ENCODE measurements at places on chromosomes 1 and 21.

DNA sequence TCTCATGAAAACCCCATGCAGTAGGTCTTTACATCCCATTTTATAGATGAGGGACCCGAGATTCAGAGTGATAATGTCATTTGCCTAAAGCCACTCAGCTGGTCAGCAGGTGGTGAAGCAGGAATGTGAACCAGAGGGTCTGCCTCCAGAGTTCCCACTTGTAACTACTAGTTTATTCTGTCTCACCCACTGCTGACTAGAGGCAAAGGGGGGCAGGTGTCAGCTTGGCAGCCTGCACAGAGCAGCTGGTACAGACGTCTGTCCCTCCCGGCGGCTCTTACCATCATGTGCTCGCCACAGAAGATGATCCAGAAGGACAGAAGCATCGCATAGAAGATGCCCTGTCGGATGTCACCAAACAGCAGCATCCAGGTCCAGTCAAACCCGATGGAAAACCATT is 82.4 kb downstream of the WLS start:
- DNase-seq: no peak

- no peak for DNase-seq
Measured at GRCh38 chr21:33124889-33125288, 54.9 kb downstream of the OLIG1 start.

- no peak for DNase-seq
Measured at GRCh38 chr1:155607708-155608107, 2.3 kb upstream of the MSTO1 start.

DNA sequence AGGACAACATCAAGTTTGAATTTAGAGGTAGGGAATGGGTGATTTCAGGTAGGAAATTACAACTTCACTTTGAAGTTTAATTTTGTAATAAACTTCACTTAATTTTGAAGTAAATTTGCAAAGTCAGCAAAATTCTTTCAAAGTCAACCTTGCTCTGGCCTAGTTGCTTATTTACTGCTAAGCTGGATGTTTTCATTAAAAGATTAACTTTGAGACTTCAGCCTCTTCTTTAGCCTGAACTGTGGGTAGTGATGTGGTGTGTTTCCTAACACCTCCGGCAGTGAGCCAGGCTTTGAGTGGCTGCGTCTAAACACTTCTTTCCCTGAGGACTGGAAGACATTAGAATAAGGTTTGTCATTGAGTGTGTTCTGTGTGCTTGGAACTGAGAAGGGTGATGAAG is at the start of gene HAO2:
HAO2 (plus strand) TSS at position 232 of the 400 bp plus-strand sequence. CDS start 12,301 bp downstream, outside the sequence.
- DNase-seq: no peak

DNA sequence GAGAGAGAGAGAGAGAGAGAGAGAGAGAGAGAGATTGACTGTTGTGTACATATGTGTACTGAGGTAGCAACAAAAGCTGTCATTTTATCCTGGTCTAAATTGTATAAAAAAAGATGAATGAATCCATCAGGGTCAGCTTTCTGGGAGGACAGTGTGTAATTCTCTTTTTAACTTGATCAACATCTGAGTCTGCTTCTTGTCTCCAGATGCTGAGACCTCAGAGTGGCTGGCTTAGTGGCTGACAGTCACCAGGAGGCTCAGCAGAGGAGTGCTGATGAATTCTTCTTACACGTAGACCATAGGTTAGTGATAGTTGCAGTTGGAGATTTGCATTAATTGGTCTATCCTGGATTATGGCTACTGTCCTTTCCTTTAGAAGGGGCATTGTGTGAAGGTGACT is 28.5 kb upstream of the PLXNA2 start:
- DNase-seq: no peak

DNA sequence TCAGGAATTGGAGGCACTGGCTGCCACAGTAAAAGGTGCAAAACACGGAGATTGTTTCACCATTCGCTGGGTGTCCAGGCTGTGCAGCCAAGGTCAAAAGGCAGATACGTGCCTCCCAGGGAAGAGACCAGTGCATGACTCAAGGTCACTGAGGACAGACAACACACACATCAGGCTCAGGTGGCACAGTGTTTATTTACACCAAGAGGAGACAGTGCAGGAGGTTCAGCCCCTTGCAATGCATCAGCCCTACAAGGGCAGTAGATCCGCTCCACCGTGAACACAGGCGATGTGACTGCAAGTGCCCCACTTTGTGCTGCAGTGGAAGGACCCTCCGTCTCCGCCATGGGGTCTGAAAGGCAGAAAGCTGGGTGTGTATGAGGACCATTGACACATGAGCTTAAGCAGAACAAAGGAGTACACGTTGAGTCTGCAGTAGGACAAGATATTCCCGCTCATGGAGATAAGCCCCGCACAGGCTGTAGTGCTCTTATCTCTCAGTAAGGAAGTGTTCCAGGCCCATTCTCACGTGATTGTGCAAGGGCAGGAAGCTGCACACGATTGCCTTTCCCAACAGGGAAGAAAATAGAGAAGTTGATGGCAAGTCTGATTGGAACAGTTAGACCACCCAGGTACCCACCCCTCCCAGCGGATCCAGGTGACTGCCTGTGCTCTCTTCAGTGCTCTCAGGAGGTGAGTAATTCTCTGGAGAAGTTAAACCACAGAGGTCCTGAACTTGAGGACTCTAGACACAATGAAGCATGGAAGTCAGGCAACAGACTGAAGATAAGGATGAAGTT is 37.5 kb upstream of the QSOX1 start:
- no peak for DNase-seq

DNA sequence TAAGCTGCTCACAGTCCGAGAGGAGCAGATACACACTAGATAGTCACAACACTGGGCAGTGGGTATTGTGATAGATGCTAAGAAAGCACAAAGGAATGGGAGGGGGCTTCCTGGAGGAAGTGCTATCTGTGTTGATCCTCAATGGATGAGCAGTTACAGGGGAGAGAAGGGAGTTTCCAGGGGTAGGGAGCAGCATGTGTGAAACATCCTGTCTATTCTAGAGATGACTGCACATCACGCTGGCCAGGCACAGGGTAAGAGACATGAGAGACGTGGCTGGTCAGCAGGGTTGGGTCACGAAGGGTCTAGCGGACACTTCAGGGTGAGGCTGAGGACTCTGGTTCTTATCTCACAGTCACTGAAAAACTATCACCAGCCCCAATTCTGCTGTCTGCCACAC is 235.2 kb downstream of the TRABD2B start:
- DNase-seq: peak; percentile 52

DNA sequence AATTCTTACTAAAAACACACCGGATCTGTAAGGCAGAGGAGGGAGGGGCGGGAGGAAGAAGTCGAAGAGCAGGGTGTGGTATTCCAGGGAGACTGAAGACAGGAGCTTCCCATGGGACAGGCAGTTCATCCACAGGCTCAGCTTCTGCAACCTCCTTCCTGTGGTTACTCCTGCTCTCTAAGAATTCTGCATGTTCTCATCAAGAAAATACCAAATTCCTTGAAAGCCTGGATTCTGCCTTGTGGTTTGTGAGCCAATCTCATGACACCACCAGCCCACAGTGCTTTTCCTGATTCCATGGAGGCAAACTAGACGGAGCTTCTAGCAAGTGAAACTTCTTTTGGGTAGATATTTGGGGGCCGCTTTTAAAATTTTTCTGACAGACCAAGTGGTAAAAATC is 1.1 kb upstream of the ST6GALNAC3 start:
- no peak for DNase-seq

DNA sequence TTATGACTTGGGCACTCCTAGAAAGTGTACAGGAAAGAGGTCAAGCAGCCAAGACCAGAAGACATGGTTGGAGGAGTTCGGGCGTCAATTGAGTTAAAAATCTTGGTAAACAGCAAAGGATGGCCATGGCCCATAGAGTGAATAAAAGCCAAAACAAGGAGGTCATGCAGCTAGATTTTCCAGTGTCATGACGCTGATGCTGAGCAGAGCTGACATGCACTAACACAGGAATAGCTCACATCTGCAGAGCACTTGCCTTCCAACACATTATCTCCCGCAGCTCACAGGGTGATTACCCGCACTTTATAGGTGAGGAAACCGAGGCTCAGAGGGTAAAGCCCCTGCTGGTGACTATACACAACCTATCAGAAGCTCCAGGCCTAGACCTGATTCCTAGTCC is 49.7 kb downstream of the TRABD2B start:
- no peak for DNase-seq

DNA sequence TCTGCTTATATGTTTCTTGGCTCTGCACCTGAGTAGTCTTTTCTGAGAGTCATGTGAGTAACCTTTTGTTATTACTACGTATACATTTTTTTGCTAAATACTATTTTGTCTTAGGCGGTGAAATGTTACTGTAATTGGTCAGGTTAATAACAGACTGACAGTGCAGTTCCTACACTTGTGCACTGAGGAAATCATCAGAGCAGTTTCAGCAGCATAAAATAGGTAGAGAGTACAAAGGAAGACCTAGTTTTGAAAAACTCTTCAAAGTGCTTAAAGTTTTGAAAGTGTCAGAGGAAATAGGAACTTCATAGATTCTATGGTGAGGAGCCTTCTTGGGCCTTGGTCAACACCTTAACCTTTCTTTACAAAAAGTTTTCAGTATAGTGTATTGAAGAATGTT is 11.1 kb downstream of the ATF6 start:
- DNase-seq: no peak

- no peak for DNase-seq
Measured at GRCh38 chr1:32358435-32358834, 3.9 kb downstream of the FAM229A start.

DNA sequence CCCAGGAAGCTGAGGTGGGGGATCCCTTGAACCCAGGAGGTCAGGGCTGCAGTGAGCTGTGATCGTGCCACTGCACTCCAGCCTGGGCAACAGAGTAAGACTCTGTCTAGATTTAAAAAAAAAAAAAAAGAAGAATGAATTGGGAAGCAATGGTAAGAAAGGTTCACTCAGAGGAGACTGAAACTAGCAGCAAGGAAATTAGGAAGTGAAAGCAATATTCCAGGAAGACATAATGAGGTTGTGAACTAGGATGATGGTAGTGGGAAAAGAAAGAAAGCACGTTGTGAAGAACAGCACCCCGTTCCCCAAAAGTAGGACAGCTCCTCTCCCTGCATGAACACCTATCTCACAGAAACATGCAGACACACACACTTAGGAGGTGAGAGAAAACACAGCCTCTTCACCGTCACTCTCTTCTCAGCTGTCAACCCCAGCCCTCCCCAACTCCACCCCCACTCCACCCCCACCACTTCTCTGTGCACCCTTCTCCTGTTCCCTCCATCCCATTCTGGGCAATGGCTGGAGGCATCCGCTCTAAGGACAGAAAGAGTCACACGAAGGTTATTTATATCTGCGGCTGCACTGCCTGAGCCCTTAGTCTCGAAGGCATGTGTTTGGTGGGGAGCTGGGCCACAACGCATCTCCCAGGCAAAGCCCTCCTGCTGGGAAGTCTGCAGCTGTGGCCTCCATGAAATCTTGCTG is 101.8 kb upstream of the LPGAT1 start:
- DNase-seq: no peak

DNA sequence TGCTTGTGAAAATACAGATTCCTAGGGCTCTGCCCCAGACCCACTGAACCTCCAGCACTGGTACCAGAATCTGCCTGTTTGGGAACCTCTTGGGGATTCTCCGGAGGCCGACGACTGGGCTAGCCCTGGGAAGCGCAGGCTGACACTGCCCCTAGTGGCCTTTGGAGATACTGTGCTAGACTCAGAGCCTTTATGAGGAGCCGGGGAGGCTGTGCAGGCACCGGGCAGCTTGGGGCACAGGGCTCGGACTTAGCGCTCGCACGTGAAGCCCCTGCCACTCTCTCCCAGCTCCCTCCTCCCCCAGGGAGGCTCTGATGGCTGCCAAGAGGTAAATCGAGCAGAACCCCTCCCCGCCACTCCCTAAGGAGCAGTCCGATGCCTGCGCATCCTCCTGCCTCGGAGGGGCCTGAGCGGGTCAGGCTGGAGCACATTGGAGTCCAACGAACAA is 144.6 kb upstream of the TNR start:
- no peak for DNase-seq

- DNase-seq: no peak
Measured at GRCh38 chr1:229368347-229368746, 25.5 kb upstream of the CCSAP start.

DNA sequence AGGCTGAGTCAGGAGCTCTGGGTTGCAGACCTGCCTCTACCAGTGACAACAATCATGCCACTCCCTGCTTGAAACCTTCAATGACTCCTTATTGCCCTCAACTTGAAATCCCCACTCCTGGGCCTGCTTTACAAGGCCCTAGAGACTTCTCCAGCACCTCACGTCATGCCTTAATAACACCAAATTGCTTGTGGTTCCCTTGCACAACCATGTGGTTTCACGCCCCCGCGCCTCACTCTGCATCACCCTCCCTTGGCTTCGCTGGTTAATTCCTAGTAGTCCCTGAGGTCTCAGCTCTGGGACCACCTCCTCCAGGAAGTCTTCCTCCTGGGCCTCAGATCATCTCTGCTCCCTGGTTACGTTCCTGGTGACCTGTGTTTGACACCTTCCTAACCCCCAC is 33.0 kb downstream of the EPHA2 start:
- DNase-seq: no peak

DNA sequence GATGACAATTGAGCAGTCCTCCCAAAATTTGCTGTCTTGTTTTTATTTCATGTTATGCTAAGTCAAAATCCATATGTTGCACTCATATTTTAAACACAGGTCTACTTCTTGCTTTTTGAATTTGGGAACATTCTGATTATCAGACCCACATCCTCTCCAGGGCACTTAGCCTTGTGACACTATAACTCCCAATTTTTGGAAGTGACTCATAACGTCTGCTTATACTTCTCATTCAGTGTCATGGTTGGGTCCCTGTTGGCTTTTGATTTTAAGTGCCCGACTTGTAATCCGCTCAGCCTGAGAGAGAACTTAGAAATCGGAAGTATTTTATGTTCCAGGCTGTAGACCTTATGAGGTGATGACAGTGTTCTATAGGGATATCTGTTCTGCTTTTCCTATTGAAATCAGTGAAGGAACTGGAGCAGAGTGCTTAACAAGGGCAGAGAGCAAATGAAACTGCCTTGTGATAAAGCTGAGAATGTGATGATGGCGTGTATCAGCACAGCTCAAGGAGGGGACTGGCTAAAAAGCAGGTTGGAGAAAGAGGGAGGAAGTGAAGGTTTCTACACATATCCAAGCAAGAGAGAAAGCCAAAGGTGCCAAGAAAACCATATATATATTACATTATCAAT is 136.0 kb downstream of the HLX start:
- no peak for DNase-seq

GRCh38 chr21:33608559-33608958 is 20.1 kb upstream of the DONSON start:
- DNase-seq: no peak

Measured in chondrocyte (in vitro differentiated cells).